ENCODE measurements at places on chromosomes 11 and 22. TPM values are rescaled to one million over a fixed set of nuclear protein-coding genes. Genes with fewer than 3 reads are reported as not detected.
A peak's percentile ranks its signal among the peaks of the same experiment; 100 is the strongest.

GRCh38 chr22:25668437-25668836, 73.6 kb upstream of the MYO18B start:
- no peak overlapping the region for H3K27ac ChIP-seq
- H3K4me1 ChIP-seq = peaks cover 36% of the 10 kb centered on the region
- H3K36me3 ChIP-seq = no peaks in the 10 kb centered on the region
- DNase-seq = peak; percentile 62
- no peak overlapping the region for H3K4me3 ChIP-seq

- no peaks in the 10 kb centered on the region for H3K27me3 ChIP-seq
- peaks cover 45% of the 10 kb centered on the region for H3K4me1 ChIP-seq
- peak; percentile 66 for DNase-seq
- peak overlapping the region; percentile 83 for H3K27ac ChIP-seq
- no peak overlapping the region for H3K4me3 ChIP-seq
- H3K36me3 ChIP-seq = no peaks in the 10 kb centered on the region
Measured at GRCh38 chr11:76209973-76210930, 4.0 kb upstream of the WNT11 start.

DNA sequence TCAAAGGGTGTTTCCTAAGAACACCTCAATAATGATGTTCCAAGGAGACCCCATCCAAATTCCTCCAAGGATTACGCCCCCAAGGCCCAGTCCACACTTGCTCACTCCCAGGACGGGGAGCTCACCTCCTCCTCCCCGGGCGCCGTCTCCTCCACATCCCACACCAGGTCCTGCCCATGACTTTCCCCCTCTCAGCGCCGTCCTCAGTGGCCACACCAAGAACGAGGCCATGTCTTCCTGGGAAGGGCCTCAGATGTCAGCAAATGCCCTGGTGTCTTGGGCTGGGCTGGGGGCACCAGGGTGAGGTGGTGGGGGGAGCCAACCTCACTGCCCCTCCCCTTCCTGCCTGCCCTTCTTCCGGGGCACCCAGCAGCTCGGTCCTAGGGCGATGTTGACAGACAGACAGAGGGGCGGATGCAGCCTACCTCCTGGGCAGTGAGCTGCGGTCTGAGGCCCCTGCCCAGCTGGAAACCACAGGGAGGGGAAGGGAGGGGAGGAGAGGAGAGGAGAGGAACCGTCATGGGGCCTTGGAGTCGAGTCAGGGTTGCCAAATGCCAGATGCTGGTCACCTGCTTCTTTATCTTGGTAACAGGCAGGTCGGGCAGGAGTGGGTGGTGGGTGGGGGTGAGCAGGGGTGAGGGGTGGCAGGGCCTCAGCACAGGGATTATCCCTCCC, at the start of the genes C11orf21 and TSPAN32:
Gene C11orf21 (minus strand): TSS at position 288 of the 675 bp plus-strand sequence. CDS start 110 bp downstream, at position 178.
Gene TSPAN32 (plus strand): TSS at position 383 of the 675 bp plus-strand sequence. CDS start 137 bp downstream, at position 520.
- H3K27me3 ChIP-seq = peaks cover 4% of the 10 kb centered on the region
- H3K4me3 ChIP-seq = no peak within 1 kb of the TSS
- no peaks in the 10 kb centered on the region for H3K36me3 ChIP-seq
- peak; percentile 41 for DNase-seq
- no peak within 1 kb of the TSS for H3K27ac ChIP-seq
- no peaks in the 10 kb centered on the region for H3K4me1 ChIP-seq

The NPAS4 gene
- total RNA-seq = not detected

The RAB3IL1 gene
- total RNA-seq = 22.4 TPM

DNA sequence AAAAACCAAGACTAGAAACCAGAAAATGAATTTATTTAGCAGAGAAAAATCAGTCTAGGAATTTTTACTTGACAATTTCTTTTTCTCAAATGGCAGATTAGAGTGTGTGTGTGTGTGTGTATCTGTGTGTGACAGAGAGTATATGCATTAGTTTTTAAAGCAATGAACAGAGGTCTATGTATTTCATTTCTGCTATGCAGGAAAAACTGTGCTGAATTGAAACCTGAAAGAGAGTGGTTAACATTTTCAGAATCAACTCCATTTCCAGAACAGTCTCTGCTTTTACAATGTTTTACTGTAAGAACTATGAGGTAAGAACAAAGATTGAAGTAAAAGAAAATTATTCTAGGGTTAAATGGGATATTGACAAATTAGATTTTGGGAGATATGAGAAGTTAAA, 114.8 kb downstream of the GRM5 start:
- no peaks in the 10 kb centered on the region for H3K36me3 ChIP-seq
- no peaks in the 10 kb centered on the region for H3K4me1 ChIP-seq
- no peak for DNase-seq
- no peak overlapping the region for H3K27ac ChIP-seq

DNA sequence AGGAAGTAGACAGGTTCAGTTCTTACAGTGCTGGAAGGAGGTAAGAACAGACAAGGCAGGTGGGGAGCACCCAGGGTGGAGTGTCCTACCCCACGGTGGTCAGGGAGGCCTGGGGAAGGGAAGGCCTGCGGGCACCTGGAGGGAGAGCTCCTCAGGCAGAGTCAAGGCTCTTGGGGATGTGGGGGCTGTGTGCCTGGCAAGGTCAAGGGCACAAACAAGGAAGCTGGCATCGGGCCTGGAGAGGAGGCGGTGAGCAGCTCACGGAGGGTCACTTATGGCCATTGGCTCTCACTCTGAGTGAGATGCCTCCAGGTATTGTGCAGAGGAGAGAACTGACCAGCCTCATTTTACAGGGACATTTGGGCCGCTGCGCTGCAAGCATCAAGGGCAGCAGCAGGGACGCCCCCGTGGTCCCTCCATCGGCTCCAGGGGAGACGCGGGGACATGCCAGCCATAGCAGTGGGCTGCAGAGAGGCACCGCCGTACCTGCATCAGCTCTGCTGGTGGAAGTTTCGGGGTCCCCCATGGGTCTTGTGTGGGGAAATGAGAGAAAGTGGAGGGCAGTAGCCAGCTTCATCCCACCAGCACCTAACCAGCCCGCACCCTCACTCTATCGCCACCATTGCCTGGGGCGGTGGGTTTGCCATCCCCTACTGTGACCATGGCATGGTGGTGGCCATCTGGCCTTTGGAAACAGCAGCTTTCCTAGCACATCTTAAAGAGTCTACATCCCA, 37.5 kb upstream of the RTL6 start:
- H3K4me1 ChIP-seq = no peaks in the 10 kb centered on the region
- no peak overlapping the region for H3K4me3 ChIP-seq
- DNase-seq = no peak
- no peaks in the 10 kb centered on the region for H3K36me3 ChIP-seq
- no peaks in the 10 kb centered on the region for H3K27me3 ChIP-seq

- H3K27me3 ChIP-seq = no peaks in the 10 kb centered on the region
- no peak overlapping the region for H3K27ac ChIP-seq
- H3K4me1 ChIP-seq = no peaks in the 10 kb centered on the region
- H3K4me3 ChIP-seq = no peak overlapping the region
- no peaks in the 10 kb centered on the region for H3K36me3 ChIP-seq
- no peak for DNase-seq
Measured at GRCh38 chr11:117639601-117640000, 157.4 kb downstream of the DSCAML1 start.

- no peak overlapping the region for H3K27ac ChIP-seq
- H3K4me3 ChIP-seq = no peak overlapping the region
- H3K4me1 ChIP-seq = no peaks in the 10 kb centered on the region
Measured at GRCh38 chr11:19660076-19660475, 52.6 kb upstream of the NAV2 start.

DNA sequence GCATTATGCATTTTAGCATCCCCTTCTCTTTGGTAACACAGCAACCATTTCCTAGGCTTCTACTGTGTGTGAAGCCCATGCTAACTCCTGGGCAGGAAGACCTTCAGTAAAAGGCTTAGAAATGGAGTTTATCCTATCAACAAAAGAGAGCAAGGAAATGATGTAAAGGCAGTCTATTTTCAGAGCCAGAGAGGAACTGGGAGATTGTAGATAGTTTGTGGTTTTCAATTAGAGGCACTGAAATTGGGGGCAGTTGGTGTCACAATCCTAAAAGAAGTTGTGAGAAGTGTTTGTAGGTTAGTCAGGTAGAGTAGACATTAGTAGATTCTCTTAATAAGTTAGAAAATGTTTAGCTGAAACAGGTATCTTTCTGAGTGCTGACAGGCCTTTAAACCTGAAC, 7.1 kb downstream of the ACAD8 start:
- H3K27me3 ChIP-seq = no peaks in the 10 kb centered on the region
- peaks cover 59% of the 10 kb centered on the region for H3K36me3 ChIP-seq
- no peak overlapping the region for H3K4me3 ChIP-seq
- H3K4me1 ChIP-seq = no peaks in the 10 kb centered on the region
- no peak for DNase-seq

GRCh38 chr11:105027678-105028077, 4.7 kb upstream of the CASP5 start:
- no peak for DNase-seq
- no peaks in the 10 kb centered on the region for H3K4me1 ChIP-seq
- no peak overlapping the region for H3K4me3 ChIP-seq
- no peak overlapping the region for H3K27ac ChIP-seq
- no peaks in the 10 kb centered on the region for H3K27me3 ChIP-seq
- H3K36me3 ChIP-seq = no peaks in the 10 kb centered on the region

GRCh38 chr11:74185695-74186094, 14.6 kb downstream of the PPME1 start:
- no peaks in the 10 kb centered on the region for H3K36me3 ChIP-seq
- DNase-seq = no peak

GRCh38 chr11:134333946-134334345, 2.2 kb downstream of the GLB1L2 start:
- H3K4me1 ChIP-seq = peaks cover 13% of the 10 kb centered on the region
- H3K4me3 ChIP-seq = no peak overlapping the region
- H3K27ac ChIP-seq = no peak overlapping the region
- no peak for DNase-seq

The USP2 gene
- 28.7 TPM for total RNA-seq

GRCh38 chr11:80970037-80970436, 1529.2 kb upstream of the TENM4 start:
- H3K27ac ChIP-seq = no peak overlapping the region
- no peaks in the 10 kb centered on the region for H3K4me1 ChIP-seq
- no peak overlapping the region for H3K4me3 ChIP-seq
- no peaks in the 10 kb centered on the region for H3K27me3 ChIP-seq

The SYNGR1 gene
- 9.3 TPM for total RNA-seq

GRCh38 chr11:25655636-25656035, 676.3 kb upstream of the ANO3 start:
- no peaks in the 10 kb centered on the region for H3K36me3 ChIP-seq
- H3K27ac ChIP-seq = no peak overlapping the region
- H3K4me1 ChIP-seq = no peaks in the 10 kb centered on the region
- no peak for DNase-seq

The OR4A16 gene
- total RNA-seq = not detected

- H3K4me1 ChIP-seq = peaks cover 13% of the 10 kb centered on the region
- no peak overlapping the region for H3K4me3 ChIP-seq
- no peaks in the 10 kb centered on the region for H3K36me3 ChIP-seq
- no peak for DNase-seq
Measured at GRCh38 chr11:125572916-125573315, 3.6 kb downstream of the EI24 start.

DNA sequence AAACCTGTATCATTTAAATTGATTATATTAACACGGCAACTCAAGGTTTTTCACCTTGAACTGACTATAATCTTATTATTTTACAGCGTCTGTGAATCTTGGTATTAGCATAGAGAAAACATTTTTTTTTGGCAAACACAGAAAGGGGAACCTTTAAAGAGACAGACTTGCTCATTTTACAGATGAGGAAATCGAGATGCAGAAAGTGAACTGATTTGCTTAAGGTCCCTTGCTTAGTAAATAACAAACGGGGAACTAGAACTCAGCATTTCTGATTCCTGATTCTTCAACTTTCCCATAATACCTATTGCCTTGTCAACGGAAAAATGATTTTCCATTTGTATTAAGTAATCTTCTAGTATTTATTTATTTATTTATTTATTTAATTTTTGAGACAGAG, 33.2 kb upstream of the CECR2 start:
- DNase-seq = no peak
- H3K4me3 ChIP-seq = no peak overlapping the region
- H3K4me1 ChIP-seq = no peaks in the 10 kb centered on the region
- H3K27me3 ChIP-seq = no peaks in the 10 kb centered on the region

DNA sequence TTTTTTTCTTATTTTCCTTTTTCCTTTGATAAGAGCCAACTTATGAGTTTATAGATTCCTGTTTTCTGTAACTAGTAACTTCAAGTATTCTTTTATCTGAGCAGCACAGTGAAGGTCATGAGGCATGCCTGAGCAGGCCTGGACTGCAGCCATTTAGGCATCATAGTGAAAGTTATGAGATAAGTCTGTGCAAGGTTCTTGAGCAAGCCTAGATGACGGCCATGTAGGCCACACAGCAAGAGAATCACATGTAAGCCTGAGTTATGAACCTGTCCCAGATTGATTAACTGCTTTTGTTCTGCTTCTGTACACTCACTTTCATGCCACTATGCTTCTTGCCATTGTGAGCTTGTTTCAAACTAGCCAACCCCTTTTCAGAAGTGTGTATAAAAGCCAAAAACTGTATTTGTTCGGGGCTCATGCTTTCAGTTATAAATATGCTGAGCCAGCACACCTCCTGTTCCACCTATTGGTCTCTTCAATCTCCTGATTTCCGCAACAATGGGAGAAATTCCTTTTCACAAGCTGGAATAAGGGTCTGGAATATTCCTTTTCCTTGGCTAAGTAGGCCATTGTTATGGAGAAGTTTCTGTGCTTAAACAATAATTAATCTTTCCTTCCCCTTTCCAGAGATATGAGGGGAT, 745.7 kb downstream of the FAM181B start:
- no peaks in the 10 kb centered on the region for H3K27me3 ChIP-seq
- H3K4me1 ChIP-seq = peaks cover 12% of the 10 kb centered on the region
- peak; percentile 85 for DNase-seq
- H3K4me3 ChIP-seq = no peak overlapping the region
- H3K36me3 ChIP-seq = no peaks in the 10 kb centered on the region

The CD3E gene
- 2.7 TPM for total RNA-seq

GRCh38 chr11:75800136-75800675, 14.8 kb upstream of the UVRAG start:
- no peak overlapping the region for H3K27ac ChIP-seq
- H3K27me3 ChIP-seq = no peaks in the 10 kb centered on the region
- no peak overlapping the region for H3K4me3 ChIP-seq
- H3K4me1 ChIP-seq = peaks cover 17% of the 10 kb centered on the region
- H3K36me3 ChIP-seq = no peaks in the 10 kb centered on the region

- H3K27ac ChIP-seq = peak overlapping the region; percentile 96
- no peaks in the 10 kb centered on the region for H3K27me3 ChIP-seq
- H3K4me3 ChIP-seq = peak overlapping the region; percentile 43
- peaks cover 9% of the 10 kb centered on the region for H3K4me1 ChIP-seq
- DNase-seq = peak; percentile 85
Measured at GRCh38 chr11:12377824-12378593, 638 bp downstream of the PARVA start.

- H3K27ac ChIP-seq = no peak overlapping the region
- no peak for DNase-seq
- no peak overlapping the region for H3K4me3 ChIP-seq
- peaks cover 25% of the 10 kb centered on the region for H3K4me1 ChIP-seq
- no peaks in the 10 kb centered on the region for H3K36me3 ChIP-seq
Measured at GRCh38 chr11:67347964-67348749, 5.2 kb downstream of the POLD4 start.

The SLC39A13 gene
- total RNA-seq = 59.5 TPM

GRCh38 chr22:30291058-30291892, 2.0 kb upstream of the CASTOR1 start:
- peaks cover 30% of the 10 kb centered on the region for H3K4me1 ChIP-seq
- DNase-seq = peak; percentile 97
- H3K27ac ChIP-seq = peak overlapping the region; percentile 87
- H3K4me3 ChIP-seq = no peak overlapping the region
- no peaks in the 10 kb centered on the region for H3K36me3 ChIP-seq

The TREH gene
- total RNA-seq = not detected

The ACRV1 gene
- not detected for total RNA-seq

The FGF4 gene
- total RNA-seq = not detected
